ENCODE measurements at places on chromosomes 5 and 9.
A peak's percentile ranks its signal among the peaks of the same experiment; 100 is the strongest.

GRCh38 chr5:155103146-155103545, 89.6 kb downstream of the KIF4B start:
- no peak for DNase-seq

- no peak for DNase-seq
These were observed 214.3 kb upstream of the SEMA6A start for GRCh38 chr5:116788851-116789403.

DNA sequence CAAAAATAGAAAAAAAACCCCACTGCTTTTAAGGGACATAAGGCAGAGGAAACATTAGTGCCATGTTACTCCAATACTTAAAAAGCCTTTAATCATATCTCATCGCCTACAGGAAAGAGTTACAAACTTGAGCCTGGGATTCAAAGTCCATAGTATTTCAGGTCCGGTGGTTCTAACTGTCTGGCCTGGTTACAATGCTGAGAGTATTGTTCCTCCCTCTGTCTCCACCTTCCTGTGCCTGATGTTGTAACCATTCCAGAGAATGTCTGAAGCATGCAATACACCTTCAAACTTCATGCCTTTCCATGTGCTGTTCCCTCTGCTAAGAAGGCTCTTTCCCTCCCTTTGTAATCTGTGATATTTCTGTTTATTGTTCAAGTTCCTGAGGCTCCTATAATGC, 41.6 kb upstream of the SLC36A2 start:
- DNase-seq = no peak

- DNase-seq = peak; percentile 20
These were observed 13.8 kb upstream of the PLCXD3 start for GRCh38 chr5:41524174-41524573.

- DNase-seq = no peak
These were observed 1.3 kb upstream of the TMEM210 start for GRCh38 chr9:137172901-137173795.

Data from choroid plexus epithelial cell (primary cell).